Right lung (tissue), 10 donors: ENCODE measurements at places on chromosomes 7 and 10. TPM values are rescaled to one million over a fixed set of nuclear protein-coding genes. Genes with fewer than 3 reads are reported as not detected.

DNA sequence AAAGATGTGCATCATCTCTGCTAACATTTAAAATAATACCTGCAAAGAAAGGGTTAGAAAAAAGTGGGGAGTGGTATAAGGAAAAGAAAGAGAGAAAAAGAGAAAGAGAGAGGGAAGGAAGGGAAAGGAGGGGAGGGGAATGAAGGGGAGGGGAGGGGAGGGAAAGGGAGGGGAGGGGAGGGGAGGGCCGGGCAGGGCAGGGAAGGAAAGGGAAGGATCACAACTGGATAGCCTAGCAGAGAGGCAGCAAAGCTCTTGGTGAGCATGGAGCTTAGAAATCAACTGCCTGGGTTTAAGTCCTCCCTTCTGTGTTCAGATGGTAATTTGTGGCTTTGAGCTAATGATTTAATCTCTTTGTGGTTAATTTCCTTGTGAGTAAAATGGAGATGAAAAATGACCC is 5.4 kb upstream of the FAM237B start:
- no peak for DNase-seq

GRCh38 chr7:7681191-7681935 is 37.0 kb downstream of the RPA3 start:
- peak; percentile 52 for DNase-seq

- DNase-seq, result no peak
These were observed 3.9 kb downstream of the FAM241B start for GRCh38 chr10:69633673-69634635.

DNA sequence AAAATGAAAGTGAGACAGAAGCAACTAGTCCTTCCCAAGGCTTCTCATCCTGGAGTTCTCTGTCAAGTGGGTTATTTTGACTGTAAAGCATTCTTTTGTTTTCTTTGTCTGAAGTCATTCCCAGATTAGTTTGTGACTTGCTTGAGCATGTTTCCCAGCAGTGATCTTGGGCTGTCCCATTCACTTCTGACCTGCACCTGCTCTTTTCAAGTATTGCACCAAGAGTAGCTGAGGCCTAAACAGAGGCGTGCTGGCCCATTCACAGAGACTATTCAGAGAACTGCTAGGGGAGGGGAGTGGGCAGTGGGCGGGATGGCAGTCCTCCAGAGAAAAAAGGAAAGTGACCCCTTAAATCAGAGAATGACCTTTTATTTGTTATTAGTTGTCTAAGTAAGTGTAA is 61.3 kb downstream of the CACNA2D1 start:
- DNase-seq, result no peak

DNA sequence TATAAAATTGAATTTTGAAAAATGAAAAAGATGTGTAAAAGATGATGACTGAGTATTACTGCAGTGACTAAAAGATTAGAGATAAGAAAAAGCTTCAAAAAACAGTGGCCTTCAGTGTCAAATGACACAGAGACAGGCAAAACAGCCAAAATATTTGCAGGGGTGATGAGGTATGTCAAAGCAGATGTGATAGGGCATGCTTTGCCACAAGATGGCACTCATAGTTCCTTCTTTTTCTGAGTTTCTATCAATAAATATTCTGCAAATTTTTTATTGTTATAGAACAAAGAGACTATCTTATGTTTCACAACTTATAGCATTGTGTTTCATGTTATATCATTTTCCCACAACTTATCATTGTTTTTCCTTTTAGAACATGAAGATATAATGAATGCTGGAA is 344.1 kb upstream of the HPS1 start:
- peak; percentile 9 for DNase-seq

GRCh38 chr10:56728349-56728748 is 367.3 kb upstream of the ZWINT start:
- no peak for DNase-seq

The FFAR4 gene
- 0.11 TPM for polyA plus RNA-seq

The ELN gene
- 379 TPM for polyA plus RNA-seq
